ENCODE measurements at places on chromosomes 1 and 21.

GRCh38 chr1:32886828-32887414 lies 630 bp downstream of the HPCA start:
- DNase-seq = no peak

- no peak for DNase-seq
Measured at GRCh38 chr1:207822124-207822601, 70.3 kb downstream of the CD46 start.

GRCh38 chr1:38029685-38030511 lies 16.7 kb downstream of the POU3F1 start:
- DNase-seq = no peak

GRCh38 chr1:92961896-92962752 lies 862 bp upstream of the DIPK1A start:
- no peak for DNase-seq

DNA sequence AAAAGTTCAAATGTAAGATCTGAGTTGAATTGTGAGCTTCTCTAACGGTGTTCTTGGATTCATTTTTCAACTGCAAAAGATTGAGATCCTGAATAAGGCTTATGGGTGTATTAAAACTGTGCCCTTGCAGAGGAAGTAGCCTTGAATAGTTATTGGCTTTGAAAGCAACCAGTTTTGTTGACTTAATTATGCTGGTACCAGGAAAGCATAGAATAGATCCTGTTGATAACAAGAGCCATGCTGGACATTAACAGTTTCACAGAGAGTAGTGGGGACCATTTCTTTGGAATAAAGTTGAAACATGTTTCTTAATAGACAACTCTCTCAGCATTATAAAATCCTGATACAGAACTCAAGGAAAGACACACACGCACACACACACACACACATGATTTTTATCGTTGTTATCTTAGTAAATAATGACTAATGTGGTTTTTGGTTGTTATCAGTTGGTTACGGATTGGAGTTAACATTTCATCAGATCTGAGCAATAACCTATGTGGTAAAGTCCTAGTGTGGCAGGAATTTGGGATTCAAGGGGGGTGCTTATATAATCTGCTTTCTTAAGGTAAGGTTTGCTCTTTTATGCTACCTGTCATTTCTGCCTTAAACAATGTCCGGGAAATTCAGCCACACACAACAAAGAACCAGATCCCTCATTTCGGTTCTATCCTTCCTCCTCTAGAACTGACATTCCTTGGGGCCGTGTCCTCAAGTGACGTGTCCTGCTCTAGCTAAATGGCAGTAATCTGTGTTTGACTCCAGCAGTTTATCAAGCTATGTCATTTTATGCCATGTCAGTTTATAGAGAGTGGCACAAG lies 330.9 kb downstream of the CHRM3 start:
- no peak for DNase-seq
